GM23248 (cell line): ENCODE measurements at places on chromosomes 16 and 17.

- DNase-seq = no peak
These were observed 10.1 kb downstream of the LITAF start for GRCh38 chr16:11576427-11577289.

DNA sequence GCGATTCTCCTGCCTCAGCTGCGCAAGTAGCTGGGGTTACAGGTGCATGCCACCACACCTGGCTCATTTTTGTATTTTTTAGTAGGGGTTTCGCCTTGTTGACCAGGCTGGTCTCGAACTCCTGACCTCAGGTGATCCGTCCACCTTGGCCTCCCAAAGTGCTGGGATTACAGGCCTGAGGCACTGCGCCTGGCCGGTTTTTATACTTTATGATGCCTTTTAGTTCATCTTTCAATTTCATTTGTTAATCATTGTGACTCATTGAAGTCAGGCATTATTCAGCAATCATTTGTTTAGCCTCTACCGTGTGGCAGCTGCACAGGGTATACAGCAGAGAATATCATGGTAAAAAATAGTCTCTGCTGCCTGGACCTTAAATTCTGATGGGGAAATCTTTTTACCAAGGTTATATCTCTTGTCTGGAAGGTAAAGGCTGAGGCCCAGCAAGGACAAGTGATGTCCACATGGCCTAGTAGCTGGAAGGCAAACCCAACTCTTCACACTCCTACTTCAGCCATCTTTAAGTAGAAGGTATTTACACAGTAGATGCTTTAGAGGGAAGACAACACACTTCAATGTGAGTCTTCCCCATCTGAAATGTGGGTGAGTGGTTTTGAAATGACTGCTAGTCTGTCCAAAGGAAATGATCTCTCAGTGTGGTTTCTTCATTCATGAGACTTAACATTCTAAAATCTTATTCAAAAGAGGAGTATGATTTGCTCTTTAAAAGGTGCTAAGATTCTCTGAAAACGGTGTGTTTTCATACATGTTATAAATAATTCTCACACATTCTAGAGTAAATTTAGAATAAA, 2.4 kb downstream of the PRPSAP2 start:
- peak; percentile 53 for DNase-seq

DNA sequence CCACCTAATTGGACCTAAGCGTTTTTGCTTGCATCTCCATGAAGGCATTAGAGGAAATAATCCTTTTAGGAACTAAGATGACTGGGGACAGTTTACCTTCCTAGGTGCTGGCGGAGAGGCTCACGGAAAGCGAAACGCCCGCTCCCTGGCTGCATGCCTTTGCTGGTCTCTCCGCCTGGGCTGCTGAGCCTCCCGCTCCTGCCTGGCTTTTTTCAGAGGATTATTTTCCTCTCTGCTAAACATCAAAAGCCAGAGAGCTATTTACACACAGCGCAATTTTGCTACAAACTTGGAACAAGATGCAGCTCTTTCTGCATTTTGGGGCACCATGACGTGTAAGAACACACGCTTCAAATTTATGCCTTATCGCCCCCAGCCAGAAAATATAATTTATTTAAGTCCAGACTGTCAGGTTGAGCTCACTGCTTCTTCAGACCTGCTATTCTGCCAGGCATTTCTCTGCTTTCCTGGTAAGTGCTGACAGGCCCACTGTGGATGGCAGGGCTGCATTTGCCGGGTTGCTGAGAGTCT, 124.4 kb downstream of the SPACA3 start:
- no peak for DNase-seq

DNA sequence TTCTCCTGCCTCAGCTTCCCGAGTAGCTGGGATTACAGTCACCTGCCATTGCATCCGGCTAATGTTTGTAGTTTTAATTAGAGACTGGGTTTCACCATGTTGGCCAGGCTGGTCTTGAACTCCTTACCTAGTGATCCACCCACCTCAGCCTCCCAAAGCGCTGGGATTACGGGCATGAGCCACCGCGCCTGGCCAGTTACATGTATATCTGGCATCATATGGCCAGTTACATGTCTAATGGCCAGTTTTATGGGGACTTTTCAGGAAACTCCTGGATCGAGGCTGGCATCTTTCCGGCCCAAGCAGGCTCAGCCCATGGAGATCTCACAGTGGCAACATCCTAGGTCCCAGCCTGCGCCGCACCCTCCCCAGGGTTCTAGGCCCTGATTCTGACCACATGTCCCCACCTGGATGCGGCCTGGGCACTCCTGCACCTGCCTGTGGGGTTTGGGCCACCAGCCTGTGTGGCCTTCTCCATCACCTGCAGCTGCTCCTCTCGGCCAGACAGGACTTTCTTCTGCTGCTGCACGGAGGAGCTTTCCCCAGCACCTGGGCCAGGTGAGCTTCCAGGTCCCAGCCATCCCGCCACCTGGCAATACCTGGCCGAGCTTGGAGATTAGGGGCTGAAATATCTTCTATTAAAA, 1.3 kb upstream of the CIAO3 start:
- DNase-seq = no peak

- DNase-seq = peak; percentile 48
These were observed 1.5 kb downstream of the HAPSTR1 start for GRCh38 chr16:9092978-9093344.

DNA sequence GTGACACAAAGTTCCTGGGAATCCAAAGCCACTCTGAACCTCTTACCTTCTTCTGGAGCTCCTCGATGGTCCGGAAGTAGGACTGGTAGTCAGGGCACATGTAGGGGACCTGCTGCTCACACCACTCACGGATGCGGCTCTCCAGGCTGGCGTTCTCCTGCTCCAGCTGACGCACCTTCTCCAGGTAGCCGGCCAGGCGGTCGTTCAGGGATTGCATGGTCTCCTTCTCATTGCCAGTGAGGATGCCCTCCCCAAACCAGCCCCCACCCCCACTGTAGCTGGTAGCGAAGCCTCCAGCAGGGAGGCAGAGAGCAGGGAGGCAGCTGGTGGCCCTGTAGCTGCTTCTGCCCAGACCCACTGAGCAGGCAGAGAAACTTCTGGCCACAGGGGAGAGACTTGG, 370 bp downstream of the KRT35 start:
- no peak for DNase-seq

GRCh38 chr17:70080541-70081347, 5.7 kb downstream of the KCNJ16 start:
- DNase-seq = peak; percentile 79

DNA sequence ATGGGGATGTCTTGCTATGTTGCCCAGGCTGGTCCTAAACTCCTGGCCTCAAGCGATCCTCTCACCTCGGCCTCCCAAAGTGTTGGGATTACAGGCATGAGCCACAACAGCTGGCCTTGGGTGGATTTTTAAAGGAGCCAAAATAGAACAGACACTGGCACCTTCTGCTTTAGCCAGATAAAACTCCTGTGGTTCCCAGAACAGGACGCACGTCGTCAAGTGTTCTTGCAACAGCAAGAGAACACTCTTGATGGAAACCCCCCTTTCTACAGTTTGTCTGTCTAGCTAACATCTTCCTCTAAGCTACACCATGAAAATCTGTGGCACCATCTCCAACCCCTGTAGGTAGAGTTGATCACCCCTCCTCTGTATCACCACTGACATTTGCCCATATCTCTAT, 122.6 kb downstream of the NPIPB5 start:
- no peak for DNase-seq

DNA sequence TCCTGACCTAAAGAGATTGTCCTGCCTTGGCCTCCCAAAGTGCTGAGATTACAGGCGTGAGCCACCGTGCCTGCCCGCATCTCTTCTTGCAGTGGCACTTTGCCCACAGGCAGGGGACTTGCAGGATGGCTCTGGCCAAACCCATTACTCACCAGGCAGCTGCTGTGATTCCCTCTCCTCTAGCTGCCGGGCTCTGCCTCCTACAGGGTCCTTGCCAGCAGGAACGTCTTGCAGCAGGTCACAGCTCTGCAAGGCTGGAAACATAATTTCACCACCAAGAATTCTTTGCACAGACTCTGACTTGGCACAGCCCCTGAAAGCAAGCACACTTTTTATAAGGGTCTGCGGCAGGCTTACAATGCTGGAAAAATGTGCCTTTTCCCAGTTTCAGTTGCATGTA, 20.3 kb downstream of the COX4I1 start:
- peak; percentile 5 for DNase-seq

- DNase-seq = peak; percentile 93
These were observed 68.3 kb upstream of the BCAR1 start for GRCh38 chr16:75319513-75320411.

DNA sequence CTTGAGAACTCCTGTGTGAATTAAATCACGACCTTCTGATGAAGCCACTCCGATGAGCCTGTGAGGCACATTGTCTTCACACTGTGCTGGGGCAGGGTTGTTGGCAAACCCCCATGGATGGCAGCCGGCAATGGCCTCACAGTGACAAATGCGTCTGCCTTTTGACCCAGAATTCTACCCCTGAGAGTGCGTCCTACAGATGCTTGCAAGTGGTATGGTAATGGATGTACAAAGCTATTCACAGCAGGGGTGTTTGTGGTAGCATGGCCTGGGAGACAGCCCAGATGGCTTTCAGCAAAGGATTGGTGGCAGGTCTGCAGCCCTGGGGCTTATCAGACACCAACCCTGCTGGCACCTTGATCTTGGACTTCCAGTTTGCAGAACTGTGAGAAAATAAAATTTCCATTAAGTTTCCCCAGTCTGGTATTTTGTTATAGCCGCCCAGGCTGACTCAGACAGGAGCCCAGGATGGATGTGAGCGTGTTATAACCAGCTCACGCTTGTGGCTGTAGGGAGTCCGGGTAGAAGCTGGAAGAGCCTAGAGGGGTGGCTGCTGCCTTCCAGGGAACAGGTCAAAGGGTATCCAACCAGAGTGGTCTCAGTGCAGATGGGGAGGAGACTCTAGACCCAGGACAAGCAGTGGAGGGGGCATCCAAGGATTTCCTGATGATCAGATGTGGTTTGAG, 10.1 kb downstream of the AFMID start:
- no peak for DNase-seq

DNA sequence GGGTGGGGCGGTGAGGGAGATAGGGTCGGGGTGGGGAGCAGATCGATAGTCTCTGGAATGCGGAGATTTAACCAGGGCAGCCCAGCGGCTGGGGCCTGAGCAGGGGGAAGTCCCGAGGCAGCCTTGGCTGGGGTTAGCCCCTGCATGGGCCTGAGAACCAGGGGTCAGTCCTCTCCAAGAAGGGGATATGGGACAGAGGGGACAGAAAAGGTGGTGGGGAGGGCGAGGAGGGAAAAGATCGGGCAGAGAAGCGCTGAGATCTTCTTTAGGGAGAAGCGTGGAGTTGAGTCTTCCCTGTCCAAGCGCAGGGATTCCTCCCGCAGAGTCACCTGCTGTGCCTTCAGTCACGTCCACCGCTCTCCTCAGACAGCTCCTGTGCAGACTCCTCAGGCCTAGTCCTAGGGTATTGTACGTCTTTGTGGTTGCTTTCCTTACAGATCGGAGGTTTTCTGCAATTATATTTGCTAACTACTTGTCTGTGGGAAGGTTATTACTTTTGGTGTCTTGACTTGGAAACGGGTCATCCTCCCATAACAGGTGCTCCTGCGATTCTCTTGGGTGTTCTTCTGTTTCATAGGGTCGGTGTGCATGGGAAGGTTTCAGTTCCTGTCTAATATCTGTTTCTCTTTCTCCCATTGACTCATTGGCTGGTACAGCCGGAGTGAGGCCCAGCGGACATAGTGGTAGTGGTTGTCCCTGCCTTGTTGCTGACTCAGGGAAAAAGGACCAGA, 952 bp downstream of the CD300A start:
- DNase-seq = no peak

GRCh38 chr17:5804251-5804650, 219.9 kb upstream of the NLRP1 start:
- no peak for DNase-seq
